Kidney epithelial cell (primary cell): ENCODE measurements at places on chromosomes 2 and 18. TPM values are rescaled to one million over a fixed set of nuclear protein-coding genes. Genes with fewer than 3 reads are reported as not detected.

GRCh38 chr2:107380912-107381311, 445.8 kb upstream of the RGPD4 start:
- no peak for DNase-seq

GRCh38 chr2:172399765-172400164, 27.6 kb upstream of the ITGA6 start:
- no peak for DNase-seq

- no peak for DNase-seq
Measured at GRCh38 chr2:181371782-181372645, 85.2 kb upstream of the ITGA4 start.

DNA sequence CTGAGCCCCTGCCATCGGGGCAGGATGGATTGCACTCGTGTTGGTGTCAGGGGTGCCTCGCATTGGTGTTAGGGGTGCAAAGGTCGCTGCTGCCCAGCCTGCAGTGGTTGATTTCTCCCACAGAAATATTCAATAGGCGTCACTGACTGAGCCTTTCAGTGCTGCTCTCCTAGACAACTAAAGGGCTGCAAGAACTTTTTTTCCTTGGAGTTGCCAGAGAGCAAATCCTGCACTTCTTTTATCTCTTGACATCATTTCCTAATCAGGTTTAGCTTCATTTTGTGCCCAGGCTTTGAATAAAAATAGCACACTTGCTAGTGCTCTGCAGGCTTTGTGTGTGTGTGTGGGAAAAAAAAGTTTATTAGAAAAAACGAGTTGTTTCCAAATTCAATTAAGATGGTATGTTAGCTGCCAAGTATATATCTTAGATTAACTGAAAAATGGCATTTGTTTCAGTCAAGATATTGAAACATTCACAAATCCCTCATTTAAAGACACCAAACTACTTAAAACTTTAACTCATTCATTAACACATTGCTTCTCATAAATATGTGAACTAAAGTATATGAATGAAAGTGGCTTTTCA, 125.6 kb downstream of the SOCS6 start:
- DNase-seq, result no peak

GRCh38 chr2:169509298-169509885, at the start of gene KLHL41:
KLHL41 (plus strand) TSS chr2:169509702; CDS start chr2:169509779, 77 bp downstream.
- DNase-seq, result no peak

- peak; percentile 51 for DNase-seq
Measured at GRCh38 chr2:72673279-72673678, 152.6 kb downstream of the EXOC6B start.

DNA sequence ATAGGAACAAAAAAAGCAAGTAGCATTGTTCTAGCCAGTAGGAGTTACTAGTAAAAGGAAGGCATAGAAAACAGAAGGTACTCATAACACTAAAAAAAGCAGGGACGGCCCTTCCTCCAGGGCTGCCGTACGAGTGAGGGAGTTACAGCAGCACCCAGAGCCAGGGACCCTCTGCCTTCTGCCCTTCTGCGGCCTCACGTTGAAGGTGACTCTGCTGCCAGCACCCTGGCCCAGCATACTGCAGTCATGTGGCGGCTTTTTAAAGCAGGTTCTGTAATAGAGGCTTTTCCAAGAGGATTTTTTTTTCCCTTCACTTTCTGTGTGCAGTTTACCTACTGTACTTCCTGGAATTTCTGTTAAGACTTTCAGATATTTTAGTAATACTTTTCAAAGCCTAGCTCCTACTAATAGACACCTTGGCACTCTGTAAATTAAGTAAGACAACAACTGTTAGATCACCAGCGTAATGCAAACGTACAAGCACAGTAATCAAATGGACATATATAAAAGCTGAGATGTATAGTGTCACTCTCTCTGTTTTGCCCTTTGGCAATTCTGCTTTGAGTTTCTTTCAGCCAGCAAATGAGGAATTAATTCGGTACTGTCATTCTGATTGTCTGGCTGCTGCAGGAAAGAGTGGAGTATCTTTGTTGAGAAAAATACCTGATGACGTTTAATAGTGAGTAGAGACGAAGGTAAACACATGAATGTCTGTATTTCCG, 161.5 kb downstream of the PTGR3 start:
- DNase-seq, result no peak

DNA sequence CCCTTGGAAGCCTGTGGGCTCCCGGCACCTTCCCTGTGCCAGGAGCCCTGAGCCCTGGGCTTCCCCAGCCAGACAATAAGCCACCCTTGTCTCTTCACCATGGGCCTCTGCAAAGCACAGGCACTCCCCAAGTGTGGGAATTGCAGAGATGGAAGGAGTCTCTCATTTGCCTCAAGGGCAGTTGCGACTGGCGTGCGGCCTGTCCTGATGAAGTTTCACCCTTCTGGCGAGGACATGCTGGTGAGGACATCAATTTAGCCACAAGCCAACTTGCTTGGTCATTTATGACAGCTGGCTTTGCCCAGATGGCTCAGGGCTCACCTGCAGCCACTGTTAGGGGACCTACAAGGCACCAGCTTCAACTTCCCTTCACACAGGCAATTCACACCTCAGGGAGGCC, 180.2 kb downstream of the ANAPC1 start:
- DNase-seq, result no peak

GRCh38 chr2:83595121-83595690, 863.9 kb downstream of the SUCLG1 start:
- no peak for DNase-seq

DNA sequence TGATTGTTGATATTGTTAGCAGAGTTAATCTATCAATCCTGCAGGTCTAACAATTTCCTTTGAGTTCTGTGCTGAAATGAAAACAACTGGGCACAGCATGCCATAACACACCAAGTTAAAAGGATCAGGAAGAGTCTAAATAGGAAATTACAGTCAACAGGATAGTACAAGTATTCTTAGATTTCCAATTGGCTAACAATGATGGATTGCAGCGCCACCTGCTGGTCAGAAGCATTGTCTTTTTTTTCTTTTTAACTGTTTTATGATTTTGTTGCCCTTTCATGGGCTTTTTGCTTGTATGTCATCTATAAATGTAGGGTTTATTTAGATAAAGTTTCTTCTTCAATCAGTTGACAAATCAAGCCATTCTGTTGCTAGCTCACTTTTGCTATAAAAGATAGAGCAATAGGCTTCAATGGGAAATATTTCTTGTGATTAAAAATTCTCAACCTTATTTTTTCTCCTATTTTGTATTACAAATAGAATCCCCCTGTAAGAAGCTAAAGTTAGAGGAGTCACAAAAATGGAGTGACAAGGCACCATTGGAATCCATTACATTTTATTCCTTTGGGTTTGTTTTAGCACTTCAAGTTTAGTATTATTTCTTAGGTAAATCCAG, 40.8 kb upstream of the RPRM start:
- DNase-seq, result peak; percentile 10

Gene IL37
- not detected in 2 replicates for total RNA-seq

DNA sequence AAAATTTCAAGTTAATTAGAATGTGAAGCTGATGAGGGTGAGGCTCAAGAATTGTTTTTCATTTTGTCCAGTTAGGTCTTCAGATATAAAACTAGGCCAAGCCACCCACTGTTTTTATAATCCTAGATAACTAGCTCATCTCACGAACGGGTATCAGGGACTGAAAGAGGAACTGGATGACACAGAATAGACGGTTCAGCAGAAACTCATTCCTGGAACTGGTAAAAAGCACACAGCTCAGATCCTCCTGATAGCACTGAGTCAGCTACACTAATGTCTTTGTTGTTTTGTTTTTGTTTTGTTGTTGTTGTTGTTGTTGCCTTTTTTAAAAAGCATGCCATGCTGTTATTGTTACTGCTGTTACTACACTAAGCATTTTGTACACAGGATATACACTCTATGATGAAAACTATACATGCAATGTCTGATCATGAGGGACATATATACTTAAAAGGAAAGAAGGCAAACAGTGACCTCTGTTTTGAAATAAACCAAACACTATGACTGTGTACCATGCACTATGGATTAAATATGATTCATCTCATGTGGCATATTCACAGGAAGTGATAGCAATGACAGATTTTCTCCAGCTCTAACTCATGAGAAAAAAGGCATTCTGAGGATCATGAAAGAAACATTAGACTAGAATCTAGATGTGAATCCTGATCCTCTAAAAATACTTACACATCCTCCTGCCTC, 437.6 kb downstream of the NCKAP5 start:
- DNase-seq, result no peak

Gene NAT8
- not detected in 2 replicates for total RNA-seq

GRCh38 chr2:16189836-16190160, 249.4 kb downstream of the MYCN start:
- DNase-seq, result no peak

- no peak for DNase-seq
Measured at GRCh38 chr2:127194447-127194846, 25.7 kb downstream of the CYP27C1 start.

DNA sequence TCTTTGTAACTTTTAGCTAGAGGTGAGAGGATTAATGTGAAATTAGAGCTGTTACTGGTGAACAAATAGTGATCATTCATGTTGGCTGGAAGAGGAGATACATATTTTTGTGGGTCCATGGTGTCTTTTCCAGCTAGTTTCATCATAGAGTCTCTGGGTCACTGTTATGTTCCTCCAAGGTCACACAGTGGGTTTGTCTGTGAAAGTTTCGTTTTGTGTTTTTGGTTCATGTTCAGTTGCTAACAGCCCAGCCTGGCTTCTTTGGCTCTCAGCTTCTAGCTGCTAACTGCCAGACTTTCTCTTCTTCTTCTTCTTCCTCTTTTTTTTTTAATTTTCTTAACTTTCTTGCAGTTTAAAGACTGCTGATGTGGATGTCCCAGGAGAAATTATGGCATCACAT, 480.0 kb upstream of the SYT4 start:
- DNase-seq, result no peak

Gene NOP58
- total RNA-seq, result 70.6 and 75.2 TPM in 2 replicates

Gene ANO7
- 1.9 and 2.9 TPM in 2 replicates for total RNA-seq

Gene CGREF1
- total RNA-seq, result 1.8 and 2.5 TPM in 2 replicates

DNA sequence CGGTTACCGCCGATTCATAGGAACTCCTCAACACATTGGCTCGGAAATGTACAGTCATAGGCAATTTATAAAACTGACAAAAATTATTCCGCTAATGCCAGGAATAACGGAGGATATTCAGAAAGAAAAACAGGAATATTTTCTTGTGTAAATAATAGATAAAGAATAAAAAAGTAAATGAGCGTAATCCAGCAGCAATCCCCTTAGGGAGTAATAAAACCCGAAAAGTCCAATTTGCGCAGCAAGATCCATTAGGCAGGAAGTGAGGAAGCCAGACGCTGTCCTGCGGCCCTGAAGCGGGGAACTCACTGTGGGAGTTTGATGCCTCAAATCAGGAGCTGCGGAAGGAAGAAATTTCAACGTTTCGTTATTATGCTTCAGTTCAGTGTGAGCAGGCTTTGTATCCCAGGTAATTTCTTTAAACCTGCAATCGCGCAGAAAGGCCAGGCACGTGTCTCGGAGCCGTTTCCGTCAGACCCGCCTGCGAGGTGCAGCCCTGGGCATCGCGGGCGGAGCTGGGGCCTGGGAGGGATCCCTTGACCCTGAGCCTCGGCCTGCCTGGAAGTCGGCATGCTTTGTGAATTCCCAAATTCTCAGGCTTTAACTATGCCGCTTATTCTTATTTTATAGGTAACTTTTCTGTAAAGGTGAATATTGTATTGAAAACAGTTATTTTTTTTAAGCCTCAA, 180.9 kb upstream of the ALKAL2 start:
- no peak for DNase-seq

- DNase-seq, result no peak
Measured at GRCh38 chr2:112482309-112483041, 519 bp downstream of the TTL start.

- no peak for DNase-seq
Measured at GRCh38 chr2:101860157-101860556, 131.6 kb upstream of the IL1R2 start.

DNA sequence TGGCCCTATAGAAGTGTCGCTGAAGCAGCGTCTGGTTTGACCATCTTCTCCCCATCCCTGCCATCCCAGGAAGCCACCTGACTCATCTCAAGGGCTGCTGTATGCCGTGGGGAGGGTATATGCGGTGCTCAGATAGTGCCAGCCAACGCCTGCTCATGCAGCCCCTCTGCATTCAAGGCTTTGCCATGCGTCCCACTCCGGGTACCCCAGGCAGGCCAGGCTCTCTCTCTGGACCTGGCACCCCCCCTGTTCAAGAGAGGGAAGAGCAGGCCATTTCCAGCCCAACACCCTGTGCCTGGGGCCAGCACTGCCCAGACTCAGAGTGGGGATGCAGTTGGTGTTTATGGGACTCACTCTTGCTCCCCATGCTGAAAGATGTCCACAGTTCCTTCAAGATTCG, 130.0 kb downstream of the GLI2 start:
- DNase-seq, result no peak

Gene SCN9A
- 7.2 and 8.1 TPM in 2 replicates for total RNA-seq

Gene CDH19
- not detected in 2 replicates for total RNA-seq

DNA sequence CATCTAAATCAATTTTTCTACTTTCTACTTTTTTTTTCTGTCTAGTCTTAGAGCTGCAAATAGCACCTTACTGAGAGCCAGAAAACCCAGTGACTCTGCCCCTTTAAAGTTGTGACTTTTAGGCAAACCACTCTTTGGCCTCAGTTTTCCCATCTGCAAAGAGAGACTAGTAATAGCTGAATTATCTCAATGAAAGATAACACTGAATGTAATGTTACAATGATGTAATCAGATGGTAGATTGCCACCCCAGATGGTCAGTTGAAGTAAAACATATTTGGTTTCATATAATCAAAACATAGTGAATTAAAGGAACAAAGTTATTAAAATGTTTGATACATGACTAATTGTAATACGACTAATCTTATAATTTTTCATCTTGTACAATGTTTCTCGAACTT, 5.0 kb upstream of the APCDD1 start:
- no peak for DNase-seq

- DNase-seq, result no peak
Measured at GRCh38 chr2:75462721-75463120, 98.0 kb downstream of the EVA1A start.

DNA sequence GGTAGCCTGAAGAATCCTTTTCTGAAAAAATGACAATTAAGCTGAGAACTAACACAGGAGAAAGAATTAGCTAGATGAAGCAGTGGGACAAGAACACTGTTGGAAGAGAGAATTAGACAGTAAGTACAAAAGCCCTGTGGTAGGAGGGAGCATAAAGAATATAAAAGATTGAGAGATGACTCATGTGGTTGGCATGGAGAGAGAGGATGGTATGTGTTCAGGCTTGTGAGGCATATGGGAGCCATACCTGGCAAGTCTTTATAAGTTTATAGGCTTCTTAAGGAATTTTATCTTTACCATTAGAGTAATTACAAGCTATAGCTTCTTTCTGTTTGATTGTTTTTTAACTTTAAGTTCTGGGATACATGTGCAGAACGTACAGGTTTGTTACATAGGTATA, 325.0 kb downstream of the ARL6IP6 start:
- DNase-seq, result no peak

- no peak for DNase-seq
Measured at GRCh38 chr18:7414459-7414858, 152.7 kb upstream of the PTPRM start.
